Activated CD4-positive, alpha-beta memory T cell treated with anti-CD3 and anti-CD28 coated beads, Interleukin-2, amount 10 ng/mL, durations not matched to agents 7 days and 5 days (primary cell): ENCODE measurements at places on chromosomes 4 and X. TPM values are rescaled to one million over a fixed set of nuclear protein-coding genes. Genes with fewer than 3 reads are reported as not detected.

IQSEC2 gene
- total RNA-seq = 0.48 TPM

ANXA10 gene
- total RNA-seq = not detected

USP27X gene
- total RNA-seq = 2.4 TPM

PPARGC1A gene
- total RNA-seq = not detected

SPANXN2 gene
- total RNA-seq = not detected

CXCL11 gene
- 0.28 TPM for total RNA-seq

FHIP1A gene
- total RNA-seq = 0.18 TPM

HPGD gene
- total RNA-seq = 34.1 TPM

OPHN1 gene
- 0.30 TPM for total RNA-seq

TMPRSS11A gene
- not detected for total RNA-seq

GK gene
- 34.2 TPM for total RNA-seq

S100P gene
- total RNA-seq = 165 TPM
